ENCODE measurements at places on chromosomes 12 and 14.

- DNase-seq = peak; percentile 43
These were observed 116.5 kb downstream of the RFLNA start for GRCh38 chr12:124411281-124411878.

DNA sequence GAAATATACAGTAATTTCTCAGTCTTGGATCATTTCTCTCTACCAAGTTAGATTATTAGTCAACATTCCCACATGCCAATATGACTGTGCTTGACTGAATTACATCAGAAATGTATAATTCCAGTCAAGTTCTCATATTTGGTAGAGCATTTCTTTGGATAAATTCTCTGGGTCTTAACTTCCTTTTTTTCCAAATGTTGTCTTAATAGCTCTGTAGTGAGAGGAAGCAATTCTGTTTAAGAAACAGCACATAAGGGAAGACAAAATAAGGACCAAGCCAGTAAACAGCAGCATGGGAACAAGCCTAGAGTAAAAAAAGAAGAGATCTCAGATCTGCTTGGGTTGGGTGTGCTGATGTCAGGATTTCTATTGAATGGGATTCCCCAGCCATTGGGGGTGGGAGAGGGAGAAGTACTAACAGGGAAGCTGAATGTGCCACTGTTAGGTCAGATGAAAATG, 14.2 kb upstream of the DYRK2 start:
- no peak for DNase-seq

- DNase-seq = no peak
These were observed 66.1 kb upstream of the FERMT2 start for GRCh38 chr14:53016919-53017318.

DNA sequence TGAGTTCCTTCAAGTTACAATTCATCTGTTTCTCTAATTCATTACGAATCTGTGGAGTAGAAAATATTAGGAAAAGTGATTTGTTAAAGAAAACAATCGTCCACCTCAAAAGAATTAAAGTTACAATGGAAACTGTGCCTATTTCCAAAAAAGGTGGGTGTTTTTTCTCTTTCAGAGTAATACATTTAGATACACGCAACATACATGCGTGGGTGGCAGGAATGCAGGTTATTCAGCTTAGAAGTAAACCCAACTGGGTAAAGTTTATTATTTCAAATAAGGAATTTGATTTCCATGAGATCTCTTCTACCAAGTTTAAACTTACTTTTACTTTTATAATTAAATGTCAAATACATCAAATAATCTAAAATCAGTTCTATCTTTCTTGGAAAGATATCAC, 52.2 kb downstream of the SSH1 start:
- no peak for DNase-seq

GRCh38 chr12:4643747-4644146, 5.1 kb downstream of the AKAP3 start:
- DNase-seq = no peak

- peak; percentile 23 for DNase-seq
These were observed 739.6 kb upstream of the TBX3 start for GRCh38 chr12:115423546-115423987.

GRCh38 chr12:47574252-47575021, 131.4 kb downstream of the RPAP3 start:
- DNase-seq = no peak

- no peak for DNase-seq
These were observed 23.3 kb downstream of the TMED8 start for GRCh38 chr14:77353469-77354141.

- DNase-seq = no peak
These were observed 2.7 kb upstream of the ASB8 start for GRCh38 chr12:48160046-48160445.

- DNase-seq = no peak
These were observed 6.8 kb downstream of the WDHD1 start for GRCh38 chr14:55019968-55020554.

DNA sequence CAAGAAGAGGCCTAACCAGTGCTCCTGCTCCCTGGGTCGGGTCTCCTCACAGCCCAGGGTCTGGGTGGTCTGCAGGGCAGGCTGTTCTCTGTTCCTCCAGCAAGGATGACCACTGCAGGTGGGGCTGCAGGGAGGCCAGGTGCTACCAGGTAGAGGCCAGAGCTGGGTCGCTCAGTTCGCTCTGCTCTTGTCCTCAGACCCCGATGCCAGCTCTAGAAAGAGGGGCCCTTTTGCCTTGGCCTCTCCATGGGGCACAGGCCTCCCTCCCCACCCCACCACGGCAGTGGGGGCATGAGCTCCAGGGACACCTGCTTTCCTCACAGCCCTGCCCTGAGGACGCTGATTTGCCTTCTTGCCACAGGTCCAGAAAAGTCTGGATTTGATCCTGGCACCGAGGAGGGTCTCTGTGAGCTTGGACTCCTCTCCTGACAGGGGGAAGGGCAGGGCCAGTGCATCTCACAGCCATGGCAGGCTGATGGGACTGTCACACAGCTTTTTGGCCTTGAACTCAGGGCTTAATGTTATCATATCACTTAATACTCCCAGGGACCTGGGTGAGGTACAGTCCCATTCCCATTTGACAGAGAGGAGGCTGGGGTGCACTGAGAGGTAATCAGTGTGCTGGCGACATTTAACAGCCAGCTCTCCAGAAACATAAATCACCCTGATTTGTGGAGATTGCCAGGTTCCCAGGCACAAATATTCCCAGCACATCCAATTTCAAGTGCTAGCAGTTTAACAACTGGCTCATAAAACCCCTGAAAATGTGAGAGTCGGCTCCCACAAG, 273.0 kb upstream of the SFSWAP start:
- no peak for DNase-seq

DNA sequence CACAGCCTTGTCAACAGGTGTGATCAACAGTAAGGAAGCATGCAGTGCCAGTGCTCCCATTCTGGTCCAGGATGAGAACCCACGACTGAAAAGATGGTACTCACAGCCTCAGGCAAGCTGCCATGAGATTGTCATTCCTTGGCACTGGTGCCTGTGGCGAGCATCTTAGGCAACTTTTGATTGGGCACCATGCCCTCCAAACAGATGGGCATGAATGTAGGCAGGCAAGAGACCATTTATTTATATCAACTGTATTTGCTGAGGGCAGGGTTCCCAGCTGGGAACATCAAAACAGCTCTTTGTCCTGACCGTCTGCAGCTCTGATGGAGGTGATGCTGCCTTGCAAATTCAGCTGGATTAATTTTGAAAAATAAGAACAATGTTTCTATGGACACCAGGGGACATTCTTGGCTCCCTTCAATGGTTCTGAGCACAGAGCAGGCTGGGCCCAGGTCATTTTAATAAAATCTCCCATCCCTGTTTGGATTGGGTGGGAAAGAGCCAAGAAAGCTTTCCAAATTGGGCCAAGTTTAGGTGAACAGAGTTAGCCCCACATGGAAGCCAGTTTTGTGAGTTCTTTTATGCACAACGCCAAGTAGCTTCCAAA, 522.5 kb downstream of the RMST start:
- DNase-seq = no peak

GRCh38 chr12:89787763-89788162, 79.1 kb upstream of the ATP2B1 start:
- no peak for DNase-seq

GRCh38 chr12:57051011-57051410, 1.1 kb upstream of the MYO1A start:
- DNase-seq = no peak

- DNase-seq = no peak
These were observed 35.5 kb upstream of the ATF1 start for GRCh38 chr12:50728417-50728816.

DNA sequence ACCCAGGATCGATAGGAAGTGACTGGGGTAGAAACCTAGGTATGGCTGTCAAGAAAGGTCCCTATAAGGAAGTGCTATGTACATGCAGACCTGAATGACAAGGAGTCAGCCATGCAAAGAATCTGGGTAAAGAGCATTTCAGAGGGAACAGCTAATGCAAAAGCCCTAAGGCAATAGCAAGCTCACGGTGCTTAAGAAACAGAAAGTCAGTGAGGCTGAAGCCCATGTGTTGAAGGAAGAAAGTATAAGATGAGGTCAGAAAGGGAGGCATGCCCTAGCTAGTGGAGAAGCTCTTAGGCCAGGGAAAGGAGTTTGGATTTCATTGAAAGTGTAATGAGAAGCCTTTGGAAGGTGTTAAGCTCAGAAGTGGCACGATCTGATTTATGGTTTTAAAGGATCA, 6.0 kb upstream of the ADCY6 start:
- DNase-seq = no peak

- no peak for DNase-seq
These were observed 37.1 kb downstream of the PPFIA2 start for GRCh38 chr12:81722004-81722403.

- no peak for DNase-seq
These were observed 51.2 kb downstream of the TESC start for GRCh38 chr12:117047810-117048584.

DNA sequence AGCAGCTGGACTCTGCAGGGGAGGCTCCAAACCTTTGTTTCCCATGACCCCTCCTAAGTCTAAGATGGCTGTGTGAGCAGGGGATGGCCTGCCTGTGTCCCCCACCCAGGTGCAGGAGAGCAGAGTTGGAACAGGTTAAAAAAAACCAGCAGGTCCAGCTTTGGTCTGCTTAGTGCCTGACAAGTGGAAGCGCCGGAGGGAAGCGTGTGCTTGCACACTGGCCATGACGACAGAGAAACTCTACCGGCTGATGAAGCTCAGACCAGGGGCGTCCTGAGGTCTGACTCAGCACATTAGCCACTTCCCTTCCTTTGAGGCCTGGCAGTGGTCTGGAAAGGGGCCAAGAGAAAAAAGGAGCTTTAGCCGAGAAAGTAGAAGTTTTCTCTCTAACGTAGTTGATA, 280.1 kb downstream of the VRK1 start:
- DNase-seq = peak; percentile 53

DNA sequence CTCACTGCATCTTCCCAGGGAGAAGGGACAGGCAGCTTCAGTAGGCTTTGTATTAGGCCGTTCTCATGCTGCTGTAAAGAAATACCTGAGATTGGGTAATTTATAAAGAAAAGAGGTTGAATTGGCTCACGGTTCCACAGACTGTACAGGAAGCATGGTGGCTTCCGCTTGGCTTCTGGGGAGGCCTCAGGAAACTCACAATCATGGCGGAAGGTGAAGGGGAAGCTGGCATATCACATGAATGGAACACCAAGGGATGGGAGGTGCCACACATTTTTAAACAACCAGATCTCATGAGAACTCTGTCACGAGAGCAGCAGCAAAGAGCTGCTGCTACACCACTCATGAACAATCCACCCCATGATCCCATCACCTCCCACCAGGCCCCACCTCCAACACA, 182.2 kb upstream of the SFSWAP start:
- no peak for DNase-seq

- no peak for DNase-seq
These were observed 17.8 kb upstream of the RPS6KA5 start for GRCh38 chr14:91078095-91078737.

DNA sequence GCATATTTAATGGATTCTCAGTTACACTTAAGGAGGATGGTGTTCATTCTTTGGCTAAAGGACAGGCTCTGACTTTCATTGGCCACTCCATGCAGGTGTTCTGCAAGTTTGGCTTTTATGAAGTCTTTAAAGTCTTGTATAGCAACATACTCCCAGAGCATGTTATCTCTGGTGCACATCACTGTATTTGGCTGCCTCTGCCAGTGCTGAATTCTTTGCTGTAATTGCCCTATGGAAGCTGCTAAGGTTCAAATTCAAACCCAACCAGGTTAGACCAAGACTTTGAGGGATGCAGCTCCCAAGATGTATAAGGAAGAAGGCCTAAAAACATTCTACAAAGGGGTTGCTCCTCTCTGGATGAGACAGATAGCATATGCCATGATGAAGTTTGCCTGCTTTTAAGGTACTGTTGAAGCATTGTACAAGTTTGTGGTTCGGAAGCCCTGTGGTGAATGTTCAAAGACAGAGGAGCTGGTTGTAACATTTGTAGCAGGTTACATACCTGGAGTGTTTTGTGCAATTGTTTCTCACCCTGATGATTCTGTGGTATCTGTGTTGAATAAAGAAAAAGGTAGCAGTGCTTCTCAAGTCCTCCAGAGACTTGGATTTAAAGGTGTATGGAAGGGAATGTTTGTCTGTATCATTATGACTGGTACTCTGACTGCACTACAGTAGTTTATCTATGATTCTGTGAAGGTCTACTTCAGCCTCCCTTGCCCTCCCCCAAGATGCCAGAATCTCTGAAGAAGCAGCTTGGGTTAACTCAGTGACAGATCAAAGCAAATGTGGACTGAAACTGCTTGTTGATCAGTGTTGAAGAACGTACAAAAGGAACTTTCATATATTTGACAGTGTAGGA, 19.4 kb downstream of the TMEM116 start:
- DNase-seq = no peak

DNA sequence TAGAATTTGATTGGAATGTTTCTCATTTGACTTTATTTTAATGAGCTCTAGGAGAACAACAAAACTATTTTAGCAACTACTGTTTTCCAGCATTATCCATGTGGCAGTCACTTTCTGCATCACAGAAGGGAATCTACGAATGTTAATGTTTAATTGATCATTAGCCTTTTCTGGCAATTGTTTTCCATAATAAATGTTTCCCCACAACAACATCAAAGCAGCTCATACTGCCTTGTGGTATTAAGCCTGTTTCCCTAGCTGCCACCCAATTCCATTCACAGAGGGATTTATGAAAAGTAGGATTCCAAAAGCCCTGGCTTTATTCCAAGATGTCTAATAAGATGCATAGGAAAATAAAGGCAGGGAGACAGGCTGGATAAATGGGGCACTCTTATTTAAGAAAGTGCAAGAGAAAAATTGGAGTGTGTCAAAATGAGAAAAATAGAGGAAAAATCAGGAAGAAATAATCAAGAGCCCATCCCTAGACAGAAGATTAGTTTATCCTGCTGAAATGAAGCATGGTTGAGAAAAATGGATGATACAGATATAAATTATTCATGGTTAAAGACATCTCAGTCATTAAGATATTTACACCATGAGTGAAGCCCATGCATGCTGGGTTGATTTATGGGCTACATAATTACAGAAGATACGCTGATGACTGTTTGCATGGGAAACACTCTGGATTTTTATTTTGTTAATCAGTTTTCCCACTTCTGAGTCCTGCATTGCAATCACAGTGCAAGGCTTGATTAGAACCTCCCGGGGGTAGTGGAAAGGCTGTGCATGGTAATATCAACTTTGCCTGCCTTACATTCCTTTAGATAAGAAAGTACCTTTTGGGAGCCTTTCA, 180.3 kb downstream of the HELB start:
- DNase-seq = no peak

- no peak for DNase-seq
These were observed 20.9 kb downstream of the PLEKHA5 start for GRCh38 chr12:19150273-19150900.
